ENCODE measurements at places on chromosomes 4 and X. TPM values are rescaled to one million over a fixed set of nuclear protein-coding genes. Genes with fewer than 3 reads are reported as not detected.
A peak's percentile ranks its signal among the peaks of the same experiment; 100 is the strongest.

Gene PRSS12
- 0.77 TPM for total RNA-seq

GRCh38 chr4:10733481-10734062, 49.0 kb upstream of the CLNK start:
- no peak for DNase-seq

- no peak for DNase-seq
These were observed 252.6 kb downstream of the PAPSS1 start for GRCh38 chr4:107467461-107467860.

Gene ADH1C
- not detected for total RNA-seq

- peak; percentile 12 for DNase-seq
These were observed 1.7 kb upstream of the PCDH10 start for GRCh38 chr4:133147286-133147821.

GRCh38 chr4:117817301-117817700, 217.0 kb upstream of the NDST3 start:
- DNase-seq, result no peak

DNA sequence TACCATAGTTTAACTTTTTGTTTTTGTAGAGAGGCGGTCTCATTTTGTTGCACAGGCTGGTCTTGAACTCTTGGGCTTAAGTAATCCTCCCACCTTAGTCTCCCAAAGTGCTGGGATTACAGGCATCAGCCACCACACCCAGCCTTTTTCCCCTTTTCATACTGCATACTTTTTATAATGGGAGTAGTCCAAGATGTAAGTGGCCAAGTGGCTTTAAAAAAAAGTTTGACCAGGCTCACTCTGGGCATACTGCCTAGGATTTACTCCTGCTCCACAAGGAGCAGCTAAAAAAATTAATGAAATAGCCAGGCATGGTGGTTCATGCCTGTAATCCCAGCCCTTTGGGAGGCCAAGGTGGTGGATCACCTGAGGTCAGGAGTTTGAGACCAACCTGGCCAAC, 6.0 kb downstream of the GRSF1 start:
- no peak for DNase-seq

Gene TMEM255A
- total RNA-seq, result 0.13 TPM

DNA sequence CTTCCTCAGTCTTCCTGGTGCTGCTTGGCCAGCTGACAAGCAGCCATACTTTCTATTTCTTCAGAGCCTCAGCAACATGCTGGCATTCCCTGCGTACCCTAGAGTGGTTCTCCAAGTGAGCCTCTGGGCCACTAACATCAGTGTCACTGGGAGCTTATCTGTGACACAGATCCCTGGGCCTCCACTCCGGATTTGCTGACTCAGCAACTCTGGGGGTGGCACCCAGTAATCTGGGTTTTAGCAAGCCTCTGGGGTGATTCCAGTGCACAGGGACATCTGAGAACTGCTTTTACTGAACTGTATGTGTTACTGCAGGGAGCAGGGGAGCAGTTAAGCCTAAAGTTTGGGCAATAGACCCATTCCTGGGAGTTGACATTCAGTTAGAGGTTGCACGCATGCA, 28.2 kb upstream of the HMGB3 start:
- no peak for DNase-seq

- DNase-seq, result no peak
These were observed 60.6 kb downstream of the OPHN1 start for GRCh38 chrX:68372665-68373064.

DNA sequence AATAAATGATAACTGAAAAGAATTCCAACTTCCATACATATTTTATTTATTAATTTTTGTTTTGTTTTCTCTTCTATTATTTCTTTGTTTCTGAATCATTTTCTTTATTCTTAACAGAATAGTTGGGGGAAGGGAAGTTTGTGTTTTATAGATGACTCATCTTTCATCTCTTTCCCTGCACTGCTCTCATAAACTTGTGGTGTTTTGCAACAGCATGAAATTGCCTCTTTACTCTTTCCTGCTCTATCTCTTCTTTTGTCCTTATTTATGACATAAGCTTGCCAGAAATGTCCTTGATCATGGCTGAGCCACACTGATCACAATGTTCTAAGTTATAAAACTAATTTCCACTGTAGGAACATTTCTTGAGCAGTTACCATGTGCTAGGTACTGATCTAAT, 22.3 kb downstream of the QRFPR start:
- no peak for DNase-seq

GRCh38 chr4:156829201-156829873, 142.3 kb downstream of the PDGFC start:
- DNase-seq, result no peak

- DNase-seq, result no peak
These were observed 211.8 kb downstream of the GLUD2 start for GRCh38 chrX:121259170-121259569.

Gene HTN1
- total RNA-seq, result not detected

Gene GAGE13
- total RNA-seq, result not detected

GRCh38 chr4:38343608-38344007, 320.4 kb upstream of the KLF3 start:
- DNase-seq, result no peak

Gene AFM
- 0.64 TPM for total RNA-seq

- DNase-seq, result no peak
These were observed 91.4 kb upstream of the TTC29 start for GRCh38 chr4:147037069-147037468.

- no peak for DNase-seq
These were observed 4.5 kb downstream of the GPM6A start for GRCh38 chr4:175807547-175807946.

Gene TLR10
- total RNA-seq, result not detected

- DNase-seq, result no peak
These were observed 61.6 kb downstream of the PHOX2B start for GRCh38 chr4:41686893-41687292.

- no peak for DNase-seq
These were observed 175.9 kb downstream of the TSPAN5 start for GRCh38 chr4:98482503-98482846.

GRCh38 chr4:8326206-8326605, 56.7 kb downstream of the HTRA3 start:
- DNase-seq, result no peak

- DNase-seq, result no peak
These were observed 194.4 kb downstream of the QDPR start for GRCh38 chr4:17317526-17317925.

Gene CXCL10
- not detected for total RNA-seq

GRCh38 chr4:40283413-40283812, 51.7 kb upstream of the CHRNA9 start:
- DNase-seq, result no peak

DNA sequence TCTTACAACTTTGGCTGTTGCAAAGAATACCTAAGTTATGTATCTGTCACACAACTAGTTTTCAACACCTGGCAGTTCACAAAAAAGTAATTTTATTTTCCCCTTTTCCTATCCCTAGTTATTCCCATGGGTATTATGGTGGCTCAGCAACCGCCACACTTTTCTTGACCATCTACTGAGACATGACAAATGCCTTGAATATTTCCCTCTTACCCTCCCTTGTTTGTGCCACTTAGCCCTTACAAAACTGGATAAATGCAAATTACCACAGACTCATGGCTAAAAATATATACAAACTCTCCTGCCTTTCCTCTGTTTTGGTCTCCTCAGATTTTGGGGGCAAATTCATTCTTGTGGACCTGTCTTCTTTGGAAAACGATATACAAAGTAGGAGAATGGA, 72.1 kb downstream of the AMOT start:
- DNase-seq, result no peak

DNA sequence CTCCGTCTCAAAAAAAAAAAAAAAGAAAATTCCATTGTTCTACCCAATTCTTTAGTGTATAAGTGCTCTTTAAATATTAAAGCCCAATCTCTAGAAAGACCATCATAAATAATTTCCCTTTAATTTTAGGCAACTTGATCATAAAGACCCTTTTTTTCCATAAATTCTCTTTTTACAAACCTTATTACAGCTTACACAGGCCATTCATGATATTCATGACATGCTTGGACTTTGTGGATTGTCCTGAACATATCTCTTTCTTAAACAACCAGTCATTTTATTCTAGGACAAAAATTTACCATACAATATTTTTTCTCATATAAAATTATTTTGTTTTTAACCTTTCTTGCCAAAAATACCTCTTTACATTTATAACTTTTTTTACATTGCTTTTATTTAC, 30.5 kb downstream of the TLR8 start:
- no peak for DNase-seq

DNA sequence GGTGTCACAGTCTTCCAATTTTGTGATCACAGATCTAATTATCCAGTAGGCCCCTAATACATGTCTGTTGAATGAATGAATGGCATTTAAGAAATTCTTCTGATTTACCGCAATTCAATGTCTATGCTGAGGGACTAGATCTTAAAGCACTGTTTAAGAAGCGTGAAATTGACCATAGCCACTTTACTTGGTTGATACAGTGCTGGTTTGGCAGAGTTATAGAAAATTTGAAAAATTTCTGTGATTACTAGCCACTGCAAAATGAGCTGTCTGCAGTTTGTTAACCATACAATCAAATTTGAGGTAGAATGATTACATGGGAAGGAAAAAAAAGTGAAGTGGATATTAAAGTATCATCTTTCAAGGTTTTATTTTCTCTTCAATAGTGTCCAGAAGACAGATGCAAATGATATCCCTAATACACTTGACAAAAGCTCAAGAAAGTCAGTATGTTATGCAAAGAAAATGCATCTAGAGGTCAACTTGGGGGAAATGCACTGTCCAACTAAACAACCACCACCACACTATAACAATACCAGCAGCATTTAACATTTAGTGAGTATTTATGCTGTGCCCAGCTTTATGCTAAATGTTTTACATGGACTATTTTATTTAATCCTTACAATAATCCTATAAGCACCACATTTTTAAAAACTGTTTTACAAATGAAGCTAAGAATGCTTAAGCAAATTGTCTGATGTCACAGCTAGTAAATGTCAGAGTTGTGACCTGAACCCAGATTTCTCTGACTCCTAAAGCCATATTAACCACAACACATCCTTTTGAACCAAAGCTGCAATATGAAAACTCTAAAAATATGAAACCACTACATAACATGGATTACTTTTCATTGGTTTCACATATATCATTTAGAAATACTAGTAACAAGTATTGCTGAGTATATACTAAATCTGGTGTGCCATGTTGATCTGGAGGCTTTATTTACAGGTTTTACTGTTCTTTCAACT, 217.9 kb upstream of the MAB21L2 start:
- DNase-seq, result no peak

Gene HTN3
- total RNA-seq, result not detected

Gene HNRNPH2
- 53.2 TPM for total RNA-seq

Gene AREG
- not detected for total RNA-seq

DNA sequence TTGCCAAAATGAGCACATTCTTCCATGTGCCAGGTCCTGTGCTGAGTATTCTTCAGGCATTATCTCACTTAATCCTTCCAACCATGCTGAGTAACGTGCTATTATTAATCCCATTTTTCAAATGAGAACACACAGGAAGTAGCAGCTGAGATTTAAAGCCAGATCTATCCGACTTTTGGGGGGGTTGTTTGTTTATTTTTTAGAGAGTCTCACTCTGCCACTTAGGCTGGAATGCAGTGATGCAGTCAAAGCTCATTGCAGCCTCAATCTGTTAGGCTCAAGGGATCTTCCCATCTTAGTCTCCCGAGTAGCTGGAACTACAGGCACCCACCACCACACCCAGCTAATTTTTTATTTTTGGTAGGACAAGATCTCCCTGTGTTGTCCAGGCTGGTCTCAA, 55.5 kb upstream of the TRIM2 start:
- DNase-seq, result no peak

Gene AKAP14
- total RNA-seq, result not detected

GRCh38 chr4:127291316-127291715, 341.4 kb upstream of the INTU start:
- DNase-seq, result no peak

Gene GPR50
- 1.1 TPM for total RNA-seq

DNA sequence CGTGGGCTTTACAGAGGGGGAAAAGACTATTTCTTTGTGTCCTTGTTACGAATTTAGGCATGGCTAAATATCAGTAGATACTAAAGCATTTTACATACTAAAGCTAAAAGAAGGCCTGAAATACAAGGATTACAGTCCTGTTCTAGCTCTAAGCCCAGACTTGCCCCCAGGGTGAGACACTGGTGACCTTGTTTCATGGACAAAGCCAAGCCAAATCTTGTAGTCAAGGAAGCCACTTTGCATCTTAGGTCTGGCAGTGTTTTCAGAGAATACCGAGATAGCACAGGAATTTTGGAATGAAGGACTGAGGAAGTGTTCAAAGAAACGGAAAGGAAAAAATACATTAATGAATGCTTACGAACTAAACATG, 733 bp upstream of the G3BP2 start:
- no peak for DNase-seq

Gene KLHL13
- total RNA-seq, result 1.7 TPM

Gene PPP1R3F
- total RNA-seq, result 6.0 TPM

DNA sequence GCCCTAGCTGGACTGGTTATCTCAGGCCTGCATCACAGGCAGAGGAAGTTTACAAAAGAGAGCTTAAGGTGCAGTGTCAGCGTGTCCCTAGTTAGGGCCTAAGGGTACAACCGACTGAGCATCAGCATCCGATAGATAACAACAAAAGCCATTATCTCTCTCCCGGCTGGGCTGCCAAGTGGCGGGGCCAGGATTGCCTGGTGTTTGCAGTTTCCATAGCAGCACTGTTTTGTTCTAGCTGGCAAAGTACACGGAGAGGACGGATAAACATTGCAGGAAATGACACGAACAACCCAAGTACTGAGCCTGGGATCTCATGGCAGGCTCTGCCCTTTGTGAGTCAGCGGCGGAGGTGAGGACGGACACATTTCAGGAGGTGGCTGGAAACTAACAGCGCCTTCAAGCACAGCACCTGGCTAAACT, 104.7 kb upstream of the NOCT start:
- peak; percentile 70 for DNase-seq

Gene FAM47E
- 1.1 TPM for total RNA-seq
